ENCODE measurements at places on chromosomes 5 and 9.

DNA sequence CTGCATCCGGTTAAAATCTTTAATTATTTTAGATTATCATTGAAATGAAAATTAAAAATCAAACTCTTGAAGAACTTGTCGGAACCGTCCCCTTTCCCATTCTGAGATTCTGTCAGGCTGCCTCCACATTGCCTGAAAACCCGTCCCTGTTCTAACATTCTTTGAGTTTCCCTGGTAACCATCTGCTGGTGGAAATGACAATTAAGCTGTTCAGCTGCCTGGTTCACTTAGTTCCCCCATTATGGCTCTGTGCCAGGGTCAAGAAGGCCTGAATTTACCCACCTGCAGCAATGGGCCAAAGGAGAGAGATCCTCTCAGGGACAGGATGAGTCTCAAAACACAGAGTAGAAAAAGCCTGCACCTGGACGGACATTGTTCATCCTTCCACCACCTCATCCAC is 11.8 kb upstream of the TCOF1 start:
- DNase-seq, result no peak

DNA sequence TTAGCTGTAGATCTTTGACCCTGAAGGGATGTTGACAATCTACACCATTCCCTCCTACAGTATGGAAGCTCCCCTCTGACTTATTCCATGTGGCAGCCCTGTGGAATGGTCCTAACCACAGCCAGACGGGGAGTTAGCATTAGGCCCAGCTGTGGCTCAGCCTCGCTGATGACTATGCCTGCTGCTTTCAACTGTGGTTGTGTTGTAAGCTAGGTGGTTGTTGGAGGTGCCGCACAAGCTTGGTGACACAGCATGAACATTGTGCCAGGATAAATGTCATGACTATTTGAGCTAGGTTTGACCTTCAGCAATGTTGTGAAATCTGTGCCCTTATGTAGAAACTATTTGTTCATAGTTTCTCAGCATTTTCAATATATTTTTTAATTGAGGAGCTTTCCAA is 40.6 kb downstream of the SGCD start:
- no peak for DNase-seq

DNA sequence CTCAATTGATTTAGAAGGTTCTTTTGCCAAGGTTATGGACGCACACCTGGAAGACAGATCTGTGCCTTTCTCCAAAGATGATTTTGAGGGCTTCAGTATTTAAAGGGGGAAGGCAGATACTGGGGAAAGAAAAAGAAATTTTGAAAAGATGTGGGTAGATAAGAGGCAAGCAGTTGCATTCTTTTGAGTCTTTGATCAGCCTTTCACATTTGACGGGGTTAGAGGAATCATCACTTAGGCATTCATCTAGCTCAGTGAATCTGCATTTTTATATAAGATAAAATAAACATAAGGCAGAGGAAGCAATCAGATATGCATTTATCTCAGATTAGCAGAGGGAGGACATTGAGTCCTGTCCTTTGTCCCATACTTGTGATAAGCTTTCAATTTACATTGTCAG is 243.4 kb upstream of the RAI14 start:
- DNase-seq, result no peak

DNA sequence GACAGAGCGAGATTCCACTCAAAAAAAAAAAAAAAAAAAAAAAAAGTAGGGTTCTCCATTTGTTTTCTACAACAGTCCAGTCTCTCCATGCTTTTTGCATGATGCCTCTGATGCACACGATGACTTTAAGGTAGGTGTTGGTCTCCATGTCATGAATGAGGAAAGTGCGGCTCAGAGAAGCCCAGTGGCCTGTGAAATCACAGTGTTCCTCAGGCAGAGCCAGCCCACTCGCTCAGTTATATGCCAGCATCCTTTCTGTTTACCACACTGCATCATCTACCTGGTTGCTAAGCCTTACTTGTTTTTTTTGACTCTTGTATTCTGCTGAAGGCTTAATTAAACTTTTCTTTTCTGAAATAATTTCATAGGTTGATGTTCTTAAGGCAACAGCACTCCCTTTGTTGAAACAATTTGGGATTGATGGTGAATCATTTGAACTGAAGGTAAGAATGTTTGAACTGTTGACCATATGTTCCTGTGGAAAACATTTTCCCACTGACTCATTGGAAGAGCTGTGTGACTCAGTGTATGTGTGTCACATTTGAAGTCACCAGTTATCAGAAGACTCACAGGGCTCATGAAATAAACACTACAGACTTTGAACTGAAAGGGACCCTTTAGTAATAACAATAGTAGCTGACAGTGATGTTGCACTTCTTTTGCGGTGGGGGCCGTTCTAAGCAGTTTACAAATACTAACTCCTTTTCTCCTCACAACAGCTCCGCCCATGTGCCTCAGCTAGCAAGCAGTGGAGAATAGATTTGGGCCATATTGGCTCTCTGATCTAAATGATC is 40.2 kb downstream of the RCL1 start:
- peak; percentile 62 for DNase-seq

DNA sequence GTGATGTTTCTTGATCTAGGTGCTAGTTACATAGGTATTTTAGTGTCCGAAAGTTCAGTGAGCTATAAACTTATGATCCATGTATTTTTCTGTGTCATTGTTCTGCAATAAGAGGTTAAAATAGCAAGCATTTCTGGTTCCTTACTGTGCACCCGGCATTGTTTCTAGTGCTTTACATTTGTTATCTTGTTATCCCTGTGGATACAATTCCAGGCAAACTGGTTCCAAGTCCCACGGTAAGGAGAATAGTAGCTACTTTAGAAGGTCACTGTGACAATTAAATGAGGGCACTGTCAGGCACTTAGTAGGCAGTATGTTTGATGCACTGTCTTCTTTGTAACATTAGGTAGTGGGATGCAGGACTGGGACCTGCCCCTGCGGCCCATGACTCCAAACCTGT is 9.0 kb downstream of the FUBP3 start:
- no peak for DNase-seq
